ENCODE measurements at places on chromosomes 4 and X.

DNA sequence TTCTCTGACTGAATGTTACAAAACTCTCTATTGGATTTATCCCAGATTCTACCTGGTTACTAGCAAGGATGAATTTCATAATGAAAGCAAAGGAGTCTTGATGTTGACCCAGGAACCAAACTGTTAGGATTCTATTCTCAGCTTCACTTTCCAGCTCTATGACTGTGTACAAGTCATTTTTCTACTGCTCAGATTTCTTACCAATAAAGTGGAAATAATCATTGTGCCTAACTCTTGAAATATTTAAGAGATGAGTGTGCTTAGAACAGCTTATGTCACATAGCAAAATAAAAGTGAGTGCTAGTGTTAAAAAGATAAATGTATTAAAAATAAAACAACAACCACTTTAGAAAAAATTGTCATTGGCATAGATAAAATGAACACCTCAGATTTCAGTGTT, 45.6 kb downstream of the EPHA5 start:
- no peak for DNase-seq

GRCh38 chr4:82667761-82668480, 106.1 kb upstream of the TMEM150C start:
- no peak for DNase-seq

GRCh38 chrX:53435997-53436396, 1.8 kb upstream of the HSD17B10 start:
- peak; percentile 51 for DNase-seq

DNA sequence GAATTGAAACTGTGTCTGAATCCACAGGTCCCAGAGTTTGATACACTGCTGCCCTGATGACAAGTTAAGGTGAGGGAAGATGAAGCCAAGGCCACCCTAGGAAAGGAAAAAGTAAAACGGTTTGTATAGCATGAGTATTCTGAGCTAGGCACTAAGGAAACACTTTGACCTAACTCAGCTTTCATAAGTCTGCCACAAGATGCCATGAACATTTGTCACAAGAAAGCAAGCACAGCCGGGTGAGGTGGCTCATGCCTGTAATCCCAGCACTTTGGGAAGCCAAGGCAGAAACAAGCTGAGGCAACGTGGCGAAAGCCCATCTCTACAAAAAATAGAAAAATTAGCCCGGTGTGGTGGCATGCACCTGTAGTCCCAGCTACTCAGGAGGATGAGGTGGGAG, 34.2 kb downstream of the ELOVL6 start:
- DNase-seq: no peak

GRCh38 chrX:19805046-19805690, 82.2 kb downstream of the SH3KBP1 start:
- no peak for DNase-seq

- DNase-seq: no peak
These were observed 14.1 kb upstream of the RHOXF2 start for GRCh38 chrX:120144178-120144844.

DNA sequence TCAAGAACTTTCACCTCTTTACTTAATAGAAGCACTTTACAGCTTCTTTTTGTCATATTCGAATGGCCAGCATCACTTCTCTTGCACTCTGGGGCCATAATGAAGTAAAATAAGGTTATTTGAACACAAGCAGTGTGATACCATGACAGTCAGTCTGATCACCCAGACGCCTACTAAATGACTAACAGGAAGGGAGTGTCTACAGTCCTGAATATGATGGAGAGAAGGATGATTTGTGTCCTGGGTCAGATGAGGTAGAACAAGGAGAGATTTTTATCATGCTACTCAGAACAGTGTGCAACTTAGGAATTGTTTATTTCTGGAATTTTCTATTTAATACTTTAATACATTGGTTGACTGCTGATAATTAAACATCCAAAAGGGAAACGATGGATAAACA, 284.2 kb upstream of the F9 start:
- DNase-seq: no peak

- no peak for DNase-seq
These were observed 21.0 kb downstream of the MSN start for GRCh38 chrX:65688403-65688871.

- no peak for DNase-seq
These were observed 66.1 kb upstream of the EFNB1 start for GRCh38 chrX:68762766-68763165.

DNA sequence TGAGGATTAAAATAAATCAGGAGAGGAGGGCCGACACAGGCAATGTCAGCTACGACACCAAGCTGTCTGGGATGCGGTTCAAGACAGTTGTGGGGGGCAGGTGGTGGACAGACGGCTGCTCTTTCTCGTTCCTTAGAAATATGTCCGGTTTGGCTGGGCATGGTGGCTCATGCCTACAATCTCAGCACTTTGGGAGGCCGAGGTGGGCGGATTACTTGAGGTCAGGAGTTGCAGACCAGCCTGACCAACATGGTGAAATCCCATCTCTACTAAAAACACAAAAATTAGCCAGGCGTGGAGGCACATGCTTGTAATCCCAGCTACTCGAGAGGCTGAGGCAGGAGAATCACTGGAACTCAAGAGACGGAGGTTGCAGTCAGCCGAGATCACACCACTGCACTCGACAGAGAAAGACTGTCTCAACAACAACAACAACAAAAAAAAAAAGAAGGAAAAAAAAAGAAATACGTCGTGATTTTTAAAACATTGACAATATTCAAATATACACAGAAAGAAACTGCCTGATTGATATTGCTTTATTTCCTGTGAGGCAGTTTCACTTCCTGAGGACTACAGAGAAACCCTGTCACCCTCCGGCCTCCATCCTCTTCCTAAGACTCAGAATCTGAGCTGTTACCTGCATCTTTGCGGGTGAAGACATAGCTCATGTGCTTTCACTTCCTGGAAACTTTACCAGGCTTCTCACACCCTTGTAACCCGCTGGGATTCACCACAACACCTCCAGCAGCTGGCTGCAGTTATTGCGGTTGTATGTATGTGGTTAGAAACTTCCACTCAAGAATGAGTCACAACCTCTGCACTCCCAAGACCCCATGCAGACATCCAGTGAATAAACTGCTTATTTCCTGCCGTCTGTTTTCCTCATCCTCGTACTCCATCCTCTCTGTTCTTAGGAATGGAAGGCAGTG, 63.8 kb upstream of the STS start:
- DNase-seq: peak; percentile 23

DNA sequence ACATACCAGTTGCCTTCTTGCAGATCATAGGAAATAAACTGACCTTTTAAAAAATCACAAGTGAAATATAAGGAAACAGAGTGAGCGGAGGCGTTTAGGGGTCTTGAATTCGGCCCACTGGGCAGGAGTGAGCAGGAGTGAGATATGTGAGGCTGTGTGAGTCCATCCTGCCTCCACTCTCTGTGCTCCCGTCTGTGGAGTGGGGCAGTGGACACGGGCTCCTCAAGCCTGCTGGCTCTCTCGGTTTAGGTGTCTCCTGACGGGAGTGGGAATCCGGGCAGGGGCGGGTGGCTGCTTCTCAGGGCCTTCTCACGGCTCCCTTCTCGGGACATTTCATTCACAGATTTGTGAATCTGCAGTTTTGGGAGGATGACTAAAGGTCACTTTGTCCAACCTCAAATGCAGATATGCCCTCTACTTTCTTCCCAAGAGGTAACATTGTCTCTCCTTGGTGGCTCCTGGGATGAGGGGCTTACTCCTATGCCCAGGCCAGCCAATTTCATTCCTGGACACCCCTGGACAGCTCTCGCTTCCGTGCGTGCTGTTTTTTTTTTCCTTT, 27.6 kb downstream of the CYTL1 start:
- no peak for DNase-seq

DNA sequence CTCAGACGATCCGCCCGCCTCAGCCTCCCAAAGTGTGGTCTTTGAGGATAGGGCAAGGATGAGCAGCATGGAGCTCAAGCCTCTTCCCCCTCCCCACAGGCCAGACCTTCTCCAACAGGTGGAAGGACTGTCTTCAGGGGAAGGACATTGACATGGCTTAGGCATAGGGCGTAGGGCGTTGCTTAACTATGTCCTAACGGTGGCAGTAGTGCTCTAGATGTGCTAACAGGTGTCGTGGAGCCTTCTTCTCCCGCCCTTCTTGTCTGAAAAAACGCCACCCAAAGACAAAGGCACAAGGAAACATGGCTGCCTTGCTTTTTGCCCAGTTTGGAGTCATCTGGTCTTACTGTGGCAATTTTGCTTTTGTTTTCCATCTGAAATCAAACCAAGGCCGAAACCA, 219.8 kb downstream of the OR13H1 start:
- no peak for DNase-seq

- DNase-seq: no peak
These were observed 38.8 kb downstream of the BTC start for GRCh38 chr4:74755486-74755885.

DNA sequence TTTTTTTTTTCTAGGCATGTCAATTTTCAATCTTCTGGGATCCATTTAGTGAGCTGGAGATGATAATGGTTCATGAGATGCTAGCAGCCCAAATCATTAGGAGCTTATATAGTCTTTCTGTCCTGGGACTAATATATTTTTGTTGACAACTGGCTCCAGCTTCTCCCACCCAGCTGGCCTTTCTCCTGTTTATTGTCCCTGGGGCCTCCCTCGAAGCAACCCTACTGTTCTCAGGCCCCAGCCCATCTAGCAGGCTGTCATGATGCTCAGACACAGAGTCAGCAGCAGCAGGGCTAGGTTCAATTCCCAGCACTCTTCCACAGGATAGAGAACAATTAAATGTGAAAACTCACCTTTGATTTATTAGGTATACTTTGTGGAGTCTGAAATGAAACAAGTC, 127.6 kb upstream of the MID1 start:
- no peak for DNase-seq

DNA sequence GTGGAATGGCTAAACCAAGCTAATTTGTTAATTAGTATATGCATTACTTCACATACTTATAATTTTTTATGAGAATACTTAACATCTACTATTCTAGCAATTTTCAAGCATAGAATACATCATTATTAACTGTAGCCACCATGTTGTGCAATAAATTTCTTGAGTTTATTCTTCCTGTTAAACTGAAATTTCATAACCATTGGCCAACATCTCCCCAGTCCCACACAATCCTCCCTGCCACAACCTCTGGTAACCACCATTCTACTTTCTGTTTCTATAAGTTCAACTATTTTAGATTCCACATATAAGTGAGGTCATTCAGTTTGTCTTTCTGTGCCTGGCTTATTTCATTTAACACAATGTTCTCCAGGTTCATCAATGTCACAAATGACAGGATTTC, 208.5 kb downstream of the PPP4R3C start:
- DNase-seq: no peak

DNA sequence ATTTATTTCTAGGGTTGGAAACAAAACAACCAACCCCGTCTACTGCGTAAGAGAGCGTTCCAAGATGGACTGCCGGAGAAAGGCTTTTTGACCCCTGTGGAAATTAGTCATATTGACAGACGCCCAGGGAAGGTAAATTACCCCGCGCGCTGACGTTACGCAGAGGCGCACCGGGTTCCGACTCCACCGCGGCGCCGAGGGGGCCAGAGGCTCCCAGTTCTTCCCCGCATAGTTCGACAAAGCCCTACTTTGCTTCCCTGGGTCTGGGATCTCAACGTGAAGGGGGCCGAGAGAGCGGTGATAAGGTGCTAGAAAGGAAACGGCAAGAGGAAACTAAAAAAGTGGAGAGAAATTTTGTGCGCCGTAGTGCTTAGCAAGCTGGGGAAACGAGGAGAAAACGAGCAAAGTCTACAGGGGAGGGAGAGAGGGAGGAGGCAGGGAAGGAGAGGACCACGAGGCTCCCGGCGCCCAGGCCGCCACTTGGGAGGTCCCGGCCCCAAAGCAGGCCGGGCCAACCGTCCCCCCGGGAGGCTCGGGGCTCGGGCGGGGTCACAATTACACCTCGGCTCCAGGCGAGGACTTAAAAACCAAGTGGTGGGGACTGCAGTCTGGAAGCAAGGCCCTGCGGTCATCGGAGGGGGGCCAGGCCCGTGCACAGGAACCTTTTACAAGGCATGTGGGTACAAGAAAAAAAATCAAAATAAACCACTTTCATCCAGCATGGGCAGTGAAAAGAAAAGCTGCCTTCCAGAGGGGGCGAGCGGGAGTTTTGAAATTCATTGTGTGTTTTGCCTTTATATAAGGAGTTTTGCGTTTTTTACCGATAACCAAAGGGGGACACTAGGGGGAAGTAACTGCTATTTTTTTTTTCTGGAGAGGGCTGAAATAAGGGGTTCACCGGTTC, 13.2 kb downstream of the HAND2 start:
- DNase-seq: no peak

DNA sequence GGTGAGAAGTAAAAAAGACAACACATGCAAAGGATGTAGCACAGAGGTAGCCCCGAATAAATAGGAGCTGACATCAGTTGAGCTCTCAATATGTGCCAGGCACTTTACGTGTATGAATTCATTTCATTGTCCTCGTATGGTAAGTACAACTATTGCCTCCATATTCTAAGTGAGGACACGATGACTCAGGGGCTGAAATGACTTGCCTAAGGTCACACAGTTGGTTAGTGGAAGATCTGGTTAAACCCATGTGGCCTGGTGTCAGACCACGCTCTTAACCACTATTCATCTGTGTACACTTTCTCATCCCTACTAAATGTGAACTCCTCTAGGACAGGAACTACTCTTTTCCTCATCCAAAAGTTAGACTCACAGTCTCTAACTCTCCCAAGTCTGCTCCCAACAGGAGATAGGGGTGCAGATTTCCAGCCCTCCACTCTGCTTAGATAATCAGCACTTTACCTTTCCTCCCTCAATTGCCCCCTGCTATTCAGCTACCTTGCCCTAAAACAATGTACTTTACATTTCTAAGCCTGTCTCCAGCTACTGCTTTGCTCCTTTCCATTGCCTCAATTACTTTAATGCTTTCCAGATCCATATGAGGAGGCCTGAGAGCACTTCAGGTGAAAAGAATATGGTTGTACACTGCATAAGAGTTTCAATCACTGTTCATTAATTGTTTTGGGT, 58.8 kb upstream of the LHFPL1 start:
- DNase-seq: no peak

DNA sequence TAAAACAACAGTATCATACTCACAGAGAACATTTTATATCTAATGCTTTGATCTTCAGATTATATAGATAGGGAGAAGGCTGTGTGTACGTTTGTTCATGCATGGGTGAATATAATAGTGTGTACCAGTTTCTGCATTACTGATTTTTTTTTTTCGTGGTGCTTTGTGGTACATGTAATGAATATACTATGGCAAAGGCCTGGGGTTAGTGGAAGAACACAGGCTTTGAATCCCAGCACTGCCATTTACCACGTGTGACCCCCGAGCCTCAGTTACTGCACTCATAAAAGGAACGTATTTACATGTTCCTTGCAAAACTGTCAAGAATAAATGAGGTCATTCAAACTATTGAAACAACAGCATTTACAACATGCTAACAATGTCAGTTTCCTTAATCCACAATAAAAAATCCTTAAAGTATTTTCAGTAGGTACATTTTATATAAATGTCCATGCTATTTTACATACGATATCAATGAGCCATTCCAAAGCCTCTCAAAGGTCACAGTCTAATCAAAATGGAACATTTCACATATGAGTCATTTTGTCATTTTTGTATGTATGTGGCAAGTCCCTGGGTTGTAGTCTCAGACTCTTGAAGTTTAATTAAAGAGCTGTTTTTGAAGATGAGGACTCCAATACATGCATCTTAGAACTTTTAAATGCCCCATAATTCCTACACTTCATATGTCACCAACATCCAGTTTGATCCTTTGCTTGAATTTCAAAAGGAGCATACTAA, 242.8 kb downstream of the PPP3CA start:
- DNase-seq: no peak
